AG09319 (cell line): ENCODE measurements at places on chromosomes 7 and 10.

GRCh38 chr7:132152131-132152889 is 424.0 kb downstream of the PLXNA4 start:
- no peak for DNase-seq

DNA sequence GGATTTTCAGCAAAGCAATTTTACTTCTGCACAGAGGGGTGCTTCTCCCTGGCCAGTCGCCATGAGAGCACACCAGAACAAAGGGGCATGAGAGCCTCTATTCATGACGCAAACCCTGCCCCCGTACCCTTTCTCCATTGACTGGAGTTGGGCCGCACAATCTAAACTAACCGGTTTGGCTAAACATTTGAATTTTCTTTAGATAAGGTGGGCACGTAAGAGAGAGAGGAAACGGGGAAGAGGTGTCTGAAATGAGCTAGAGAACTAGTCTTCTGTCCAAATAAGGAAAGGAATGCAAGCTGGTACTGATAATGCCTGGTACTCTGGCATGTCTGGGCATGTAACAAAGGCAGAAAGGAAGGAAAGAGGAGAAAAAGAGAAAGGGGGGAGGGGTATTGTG is 13.2 kb upstream of the SCIN start:
- no peak for DNase-seq

DNA sequence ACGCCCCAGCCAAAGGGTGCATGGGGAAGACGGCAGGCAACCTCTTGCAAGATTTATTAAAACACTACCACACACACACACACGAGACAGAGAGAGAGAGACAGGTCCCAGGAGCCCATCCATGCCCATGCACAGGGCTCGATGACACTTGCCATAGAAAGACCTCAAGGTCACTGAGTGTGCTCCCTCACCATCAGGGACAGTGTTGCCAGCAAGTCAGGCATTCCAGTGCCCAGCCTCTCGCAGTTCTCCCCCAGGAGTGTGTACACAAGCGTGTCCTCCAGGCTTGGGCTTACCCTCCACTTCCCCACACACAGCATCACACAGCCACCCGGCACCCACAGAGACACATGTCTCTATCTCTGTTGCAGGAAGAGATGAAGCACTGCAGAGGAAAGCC is 46.8 kb upstream of the SLF2 start:
- DNase-seq, result no peak

GRCh38 chr7:113004726-113005454 is 81.7 kb downstream of the GPR85 start:
- no peak for DNase-seq

GRCh38 chr10:129329385-129330055 is 137.5 kb upstream of the MGMT start:
- DNase-seq, result no peak

- DNase-seq, result no peak
Measured at GRCh38 chr7:37480041-37481031, 31.7 kb upstream of the ELMO1 start.

DNA sequence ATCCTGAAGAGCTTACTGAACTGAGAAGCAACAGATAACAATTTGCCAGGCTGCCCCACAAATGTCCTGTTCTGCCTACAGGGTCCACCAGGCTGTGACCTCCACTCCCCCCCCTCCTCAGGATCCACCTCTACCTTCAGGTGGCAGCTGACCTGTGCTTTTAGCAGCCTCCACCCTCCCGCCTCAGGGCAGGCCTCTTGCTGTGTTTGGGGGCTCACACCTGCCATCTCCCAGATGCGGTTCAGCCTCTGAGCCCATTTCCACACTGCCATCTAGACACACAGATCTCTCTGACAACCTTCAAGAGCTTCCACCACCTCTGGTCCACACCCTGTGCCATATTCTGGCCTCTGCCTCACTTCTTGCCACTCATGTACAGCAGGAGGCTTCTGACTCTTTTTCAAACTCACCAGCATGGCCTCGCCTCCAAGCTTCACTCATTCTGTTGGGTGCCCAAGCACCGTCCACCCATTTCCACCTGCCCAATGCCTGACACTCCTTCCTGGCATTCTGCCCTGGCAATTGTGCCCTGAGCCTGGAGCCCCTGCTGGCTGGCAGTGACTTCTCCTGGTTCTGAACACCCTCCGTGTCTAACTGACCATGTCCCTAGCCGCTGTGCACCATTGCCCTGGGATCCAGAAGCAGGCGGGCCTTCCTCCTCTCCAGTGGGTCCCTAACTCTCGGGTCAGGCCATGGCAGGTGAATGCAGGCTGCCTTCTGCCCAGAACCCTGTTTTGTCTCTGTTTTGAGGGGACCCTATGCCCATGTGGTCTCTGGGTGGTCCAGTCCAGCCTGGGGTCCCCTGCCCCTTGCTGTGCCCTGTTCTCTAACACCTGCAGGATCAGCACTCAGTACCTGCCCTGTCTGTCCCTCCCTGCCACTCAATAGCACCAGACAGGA is 18.5 kb downstream of the TMEM72 start:
- no peak for DNase-seq

DNA sequence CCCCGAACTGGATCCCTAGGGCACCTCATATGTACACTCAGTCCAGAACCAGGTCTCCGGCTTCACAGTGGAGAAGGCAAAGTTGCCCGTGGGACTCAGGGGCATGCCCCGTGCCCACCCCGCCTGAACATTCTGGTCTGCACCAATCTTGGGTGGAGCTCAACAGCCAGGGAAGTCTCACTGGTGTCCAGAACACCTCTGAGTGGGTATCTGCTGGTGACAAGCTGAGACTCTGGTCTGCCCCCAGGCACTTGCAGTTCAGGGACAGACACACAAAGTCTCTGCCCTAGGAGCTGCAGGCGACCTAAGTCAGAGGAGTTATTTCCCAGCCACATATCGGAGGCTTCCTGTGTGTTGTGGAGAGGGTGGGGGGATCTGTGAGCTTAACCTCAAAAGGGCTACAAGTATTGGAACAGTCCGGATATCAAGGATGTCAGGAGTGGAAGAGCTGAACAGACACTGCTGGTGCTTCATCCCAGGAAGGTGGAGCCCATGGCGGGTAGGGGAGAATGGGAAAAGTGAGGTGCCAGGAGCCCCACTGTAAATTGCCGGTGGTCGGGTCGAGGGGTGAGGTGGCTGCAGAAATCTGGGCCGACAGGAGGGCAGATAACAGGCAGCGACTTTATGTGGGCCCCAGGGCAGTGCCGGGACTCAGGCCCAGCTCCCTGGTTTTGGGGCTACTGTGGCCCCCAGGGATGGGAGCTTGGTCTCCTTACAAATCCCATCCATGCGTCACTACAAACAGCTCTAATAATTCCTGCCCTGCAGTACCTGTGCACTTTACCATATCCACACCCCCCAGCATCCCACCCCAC is 8.6 kb upstream of the TLX1 start:
- DNase-seq, result no peak

DNA sequence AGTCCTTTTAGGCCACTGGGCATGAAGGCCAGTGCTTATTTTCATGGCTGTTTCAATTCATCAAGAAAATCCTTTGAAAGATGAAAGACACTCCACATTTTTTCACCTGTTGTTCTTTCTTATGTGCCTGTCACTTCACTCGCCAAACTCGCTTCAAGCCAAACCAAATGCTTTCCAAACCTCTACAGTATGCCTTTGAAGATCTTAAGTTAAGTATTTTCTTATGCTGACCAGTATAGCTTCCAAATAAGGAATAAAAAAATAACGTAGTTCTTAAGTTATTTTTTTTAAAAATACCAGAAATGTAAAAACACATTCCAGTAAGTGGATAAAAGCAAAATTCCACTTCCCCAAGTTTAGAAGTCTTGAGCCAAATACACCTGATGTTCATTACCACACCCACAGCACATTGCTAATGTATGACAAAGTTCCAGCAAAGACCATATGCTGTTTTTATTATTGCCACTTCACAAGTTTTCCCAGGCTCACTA is 186.1 kb downstream of the MTERF1 start:
- no peak for DNase-seq

DNA sequence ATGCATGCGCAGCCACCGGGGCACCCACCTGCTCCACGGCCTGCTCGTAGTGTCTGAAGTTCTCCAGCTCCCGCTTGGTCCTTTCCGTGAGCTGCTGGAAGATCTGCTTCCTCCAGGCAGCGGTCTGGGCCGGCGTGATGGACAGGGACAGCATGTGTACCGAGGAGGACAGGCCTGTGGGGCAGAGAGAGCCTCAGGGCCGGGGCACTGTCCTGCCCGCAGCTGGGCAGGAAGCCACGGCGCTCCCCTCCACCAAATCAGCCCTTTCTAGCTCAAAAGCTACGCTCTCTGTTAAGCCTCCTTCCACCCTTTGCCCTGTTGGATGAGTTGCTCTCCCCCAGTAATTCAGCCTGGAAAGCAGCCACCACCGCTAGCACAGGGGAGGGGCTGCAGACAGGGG is 19.2 kb downstream of the TECPR1 start:
- DNase-seq, result no peak

DNA sequence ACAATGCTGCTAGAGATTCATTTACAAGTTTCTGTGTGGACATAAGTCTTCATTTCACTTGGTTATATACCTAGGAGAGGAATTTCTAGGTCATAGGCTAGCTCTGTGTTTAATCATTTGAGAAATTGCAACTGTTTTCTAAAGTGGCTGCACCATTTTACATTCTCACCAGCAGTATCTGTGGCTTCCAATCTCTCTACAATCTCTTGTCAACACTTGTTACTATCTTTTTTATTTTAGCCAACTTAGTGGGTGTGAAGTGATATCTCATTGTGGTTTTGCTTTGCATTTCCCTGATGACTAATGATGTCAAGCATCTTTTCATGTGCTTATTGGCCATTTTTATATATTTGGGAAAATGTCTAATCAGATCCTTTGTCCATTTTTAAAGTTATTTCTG is 53.0 kb upstream of the DRGX start:
- DNase-seq, result no peak

DNA sequence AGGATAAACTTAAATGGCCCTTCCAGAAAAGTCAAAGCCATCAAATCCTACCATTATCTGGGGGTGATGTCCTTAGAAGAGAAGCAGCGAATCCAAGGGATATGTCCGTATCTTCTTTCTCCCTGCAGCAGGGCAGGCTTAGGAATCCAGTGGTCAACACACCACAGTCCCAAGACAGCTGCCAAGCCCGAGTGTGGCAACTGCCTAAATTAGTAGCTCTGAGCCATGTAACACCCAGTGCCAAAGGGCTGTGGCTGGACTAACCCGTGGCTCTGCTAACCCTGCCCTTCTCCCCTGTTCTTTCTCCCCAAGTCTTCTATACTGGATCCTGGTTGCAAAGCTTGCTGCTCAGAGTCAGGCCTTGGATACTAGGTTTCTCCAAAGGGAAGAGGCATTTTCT is 74.8 kb downstream of the CDK1 start:
- DNase-seq, result no peak

DNA sequence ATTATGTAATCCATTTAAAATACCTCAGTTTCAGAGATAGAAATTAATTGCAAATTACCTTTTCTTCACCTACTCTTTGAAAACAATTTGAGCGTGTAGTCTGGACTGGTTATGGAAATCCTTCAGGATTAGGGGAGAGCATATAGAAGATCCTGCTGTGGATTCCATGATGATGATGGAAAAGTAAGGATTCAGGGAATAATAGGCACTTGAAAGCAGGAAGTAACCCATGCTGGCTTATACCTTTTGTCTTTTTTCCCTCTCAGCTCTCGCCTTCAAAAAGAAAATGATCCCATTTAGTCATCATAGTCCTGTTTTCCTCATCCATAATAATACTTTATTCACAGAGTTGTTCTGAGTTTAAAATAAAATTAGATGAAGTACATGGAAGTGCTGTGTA is 4.4 kb downstream of the HBP1 start:
- no peak for DNase-seq

DNA sequence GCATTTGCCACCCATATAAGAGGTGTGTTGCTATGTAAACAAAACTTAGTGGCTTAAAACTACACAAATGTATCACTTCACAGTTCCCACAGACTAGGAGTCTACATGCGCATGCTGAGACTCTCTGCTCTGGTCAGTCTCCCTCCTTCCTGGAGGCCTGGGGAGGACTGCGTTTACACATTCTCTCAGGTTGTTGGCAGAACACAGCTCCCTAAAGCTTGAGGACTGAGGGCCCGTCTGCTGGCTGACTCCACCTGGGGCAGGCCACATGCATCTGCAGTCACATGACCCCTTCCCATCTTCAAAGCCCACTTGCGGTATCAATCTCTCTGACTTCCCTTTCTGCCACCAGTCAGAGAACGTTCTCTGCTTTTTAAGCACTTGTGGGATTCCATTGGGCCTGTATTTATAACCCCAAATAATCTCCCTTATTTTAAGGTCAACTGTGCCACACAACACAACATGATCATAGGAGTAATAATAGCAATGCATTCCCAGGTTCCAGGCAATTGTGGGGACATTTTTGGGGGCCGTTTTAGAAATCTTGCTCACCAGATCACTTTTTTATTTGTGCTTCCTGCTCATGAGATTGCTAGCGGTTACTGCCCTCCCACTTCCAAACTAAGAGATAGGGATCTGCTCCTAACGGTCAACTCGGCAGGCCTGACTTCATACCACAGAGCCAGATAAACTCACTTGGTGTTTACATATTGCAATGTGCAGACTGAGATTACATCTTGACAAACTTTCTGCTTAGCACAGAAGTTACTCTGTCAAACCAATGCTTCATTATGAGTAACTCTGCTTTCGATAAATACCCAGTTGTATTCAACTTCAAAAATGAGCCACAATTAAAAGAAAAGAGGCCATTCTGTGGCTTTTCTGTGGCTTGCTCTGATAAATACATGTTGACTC is 96.3 kb downstream of the ALOX5 start:
- DNase-seq, result no peak

- no peak for DNase-seq
Measured at GRCh38 chr7:33794419-33794818, 110.9 kb upstream of the BMPER start.

GRCh38 chr7:123557398-123558288 is at the start of gene NDUFA5:
Gene NDUFA5, minus strand, starts transcription at chr7:123557818. Its CDS starts 23 bp downstream, at chr7:123557795.
- peak; percentile 99 for DNase-seq

DNA sequence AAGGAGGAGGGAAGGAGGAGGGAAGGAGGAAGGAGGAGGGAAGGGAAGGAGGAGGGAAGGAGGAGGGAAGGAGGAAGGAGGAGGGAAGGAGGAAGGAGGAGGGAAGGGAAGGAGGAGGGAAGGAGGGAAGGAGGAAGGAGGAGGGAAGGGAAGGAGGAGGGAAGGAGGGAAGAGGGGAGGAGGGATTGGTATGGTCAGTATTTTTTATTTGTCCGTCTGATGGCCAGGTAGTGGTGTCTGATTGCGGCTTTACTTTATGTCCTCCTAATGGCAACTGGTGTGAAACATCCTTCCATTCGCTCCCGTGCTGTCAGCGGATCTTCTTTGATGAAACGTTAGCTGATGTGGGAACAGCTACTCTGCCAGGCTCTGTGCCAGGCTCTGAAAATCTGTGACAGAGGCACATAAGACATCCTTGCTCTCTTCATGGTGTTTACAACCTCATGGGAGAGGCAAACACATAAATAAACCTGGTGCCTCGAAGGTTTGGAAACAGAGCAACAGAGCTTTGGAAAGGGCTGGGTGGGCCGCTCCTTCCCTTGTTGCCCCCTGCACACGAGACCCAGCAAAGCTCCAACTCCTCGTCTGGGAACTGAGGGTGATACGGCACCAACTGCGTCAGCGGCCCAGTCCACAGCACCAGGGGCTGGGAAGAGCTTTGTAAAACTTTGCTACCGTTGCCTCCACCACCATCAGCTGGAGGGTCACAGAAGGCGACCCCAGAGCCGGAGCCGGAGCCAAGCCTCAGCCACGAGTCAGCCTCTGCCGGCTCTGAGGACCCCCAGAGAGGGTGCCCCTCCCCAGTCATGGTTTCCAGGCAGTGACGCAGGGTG is 40.3 kb downstream of the PDGFA start:
- no peak for DNase-seq

- DNase-seq, result no peak
Measured at GRCh38 chr10:46534828-46535524, 21.5 kb downstream of the GPRIN2 start.
